Thoracic aorta endothelial cell (primary cell): ENCODE measurements at places on chromosomes 4 and X. TPM values are rescaled to one million over a fixed set of nuclear protein-coding genes. Genes with fewer than 3 reads are reported as not detected.

HSD17B10 gene
- 47.6 and 57.4 TPM in 2 replicates for total RNA-seq

APEX2 gene
- 12.1 and 14.6 TPM in 2 replicates for total RNA-seq

LPAR4 gene
- total RNA-seq = 1.2 TPM in 1 of 2 replicates, not detected in the other

MTTP gene
- total RNA-seq = 0.07 TPM in 1 of 2 replicates, not detected in the other

CXCL9 gene
- not detected in 2 replicates for total RNA-seq
